ENCODE measurements at places on chromosomes 12 and 14.

GRCh38 chr14:80202888-80203562 lies 8.3 kb downstream of the DIO2 start:
- no peak for DNase-seq

DNA sequence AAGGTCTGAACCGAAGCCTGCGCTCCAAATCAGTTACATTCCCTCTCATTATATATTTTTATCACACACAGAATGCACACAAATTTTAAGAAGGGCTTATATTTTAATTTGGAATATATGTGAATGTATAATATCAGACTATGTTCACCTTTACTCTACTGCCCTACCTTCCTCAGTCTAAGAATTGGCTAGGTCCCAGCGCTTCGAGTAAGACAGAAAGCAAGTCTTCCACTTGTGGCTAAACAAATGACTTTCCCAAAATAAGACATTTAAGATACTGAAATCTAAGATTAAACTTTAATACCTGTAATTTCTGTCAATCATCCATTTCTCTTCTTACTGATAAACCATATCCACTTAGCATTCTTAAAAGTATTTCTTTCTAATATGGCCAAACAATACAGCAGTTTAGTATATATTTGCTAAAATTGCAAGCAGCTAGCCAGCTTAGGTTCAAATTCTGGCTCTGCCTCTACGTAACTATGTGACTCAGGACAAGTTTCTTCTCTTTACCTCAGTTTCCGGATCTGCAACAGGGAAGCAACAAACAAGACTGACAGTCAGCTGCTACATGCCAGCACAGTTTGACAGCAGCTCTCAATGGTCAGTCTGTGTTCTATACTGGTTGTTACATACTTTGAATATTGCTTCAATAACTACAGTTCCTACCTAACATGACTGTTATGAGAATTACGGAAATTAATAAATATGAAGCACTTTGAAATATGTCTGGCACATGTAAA lies 2.0 kb downstream of the INTS13 start:
- no peak for DNase-seq

DNA sequence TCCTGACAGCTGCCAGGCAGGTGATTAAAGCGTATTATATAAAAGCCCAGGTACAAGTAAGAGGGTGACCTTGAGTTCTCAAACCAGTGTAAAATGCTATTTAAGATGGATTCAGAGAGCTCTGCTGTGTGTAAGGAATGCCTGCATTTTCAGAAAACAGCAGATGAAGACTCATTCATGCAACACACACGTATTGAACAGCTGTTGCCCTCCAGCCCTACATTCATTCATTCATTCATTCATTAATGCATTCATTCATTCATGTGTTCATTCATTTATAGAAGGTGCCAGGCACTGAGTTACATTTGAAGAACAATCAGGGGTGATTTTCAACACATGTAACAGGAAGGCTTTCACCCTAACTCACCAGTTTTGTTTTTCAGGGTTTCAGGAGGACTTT lies 27.4 kb upstream of the ELK3 start:
- DNase-seq = no peak

DNA sequence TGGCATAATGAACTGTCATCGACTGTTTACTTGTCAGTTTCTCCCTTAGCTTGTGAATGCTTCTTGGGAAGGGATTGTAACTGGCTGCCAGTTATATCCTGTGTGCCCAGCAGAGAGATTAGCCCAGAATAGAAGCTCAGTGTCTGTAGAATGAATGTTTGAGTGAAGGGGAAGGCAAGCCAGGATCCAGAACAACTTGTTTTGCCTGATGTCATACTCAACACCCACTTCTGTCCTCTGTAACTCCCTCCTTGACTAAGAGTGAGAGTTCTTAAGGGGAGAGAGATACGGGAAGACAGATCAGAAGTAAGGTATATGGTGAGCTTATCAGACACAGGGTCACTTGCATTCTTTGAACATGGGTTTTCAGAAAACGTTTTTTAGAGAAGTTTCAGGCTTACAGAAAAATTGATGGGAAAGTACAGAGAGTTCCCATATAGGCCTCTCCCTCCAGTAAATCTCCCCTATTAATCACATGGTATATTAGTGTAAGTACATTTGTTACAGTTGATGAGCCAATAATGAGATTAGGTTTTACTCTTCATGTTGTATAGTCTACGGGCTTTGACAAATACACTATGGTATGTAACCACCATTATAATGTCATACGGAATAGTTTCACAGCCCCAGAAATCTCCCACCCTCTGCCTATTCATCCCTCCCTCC lies 5.6 kb upstream of the SPPL3 start:
- no peak for DNase-seq

GRCh38 chr12:31895449-31896150 lies 63.6 kb upstream of the RESF1 start:
- no peak for DNase-seq

- no peak for DNase-seq
These were observed 40.6 kb upstream of the RBM19 start for GRCh38 chr12:114006482-114007425.

DNA sequence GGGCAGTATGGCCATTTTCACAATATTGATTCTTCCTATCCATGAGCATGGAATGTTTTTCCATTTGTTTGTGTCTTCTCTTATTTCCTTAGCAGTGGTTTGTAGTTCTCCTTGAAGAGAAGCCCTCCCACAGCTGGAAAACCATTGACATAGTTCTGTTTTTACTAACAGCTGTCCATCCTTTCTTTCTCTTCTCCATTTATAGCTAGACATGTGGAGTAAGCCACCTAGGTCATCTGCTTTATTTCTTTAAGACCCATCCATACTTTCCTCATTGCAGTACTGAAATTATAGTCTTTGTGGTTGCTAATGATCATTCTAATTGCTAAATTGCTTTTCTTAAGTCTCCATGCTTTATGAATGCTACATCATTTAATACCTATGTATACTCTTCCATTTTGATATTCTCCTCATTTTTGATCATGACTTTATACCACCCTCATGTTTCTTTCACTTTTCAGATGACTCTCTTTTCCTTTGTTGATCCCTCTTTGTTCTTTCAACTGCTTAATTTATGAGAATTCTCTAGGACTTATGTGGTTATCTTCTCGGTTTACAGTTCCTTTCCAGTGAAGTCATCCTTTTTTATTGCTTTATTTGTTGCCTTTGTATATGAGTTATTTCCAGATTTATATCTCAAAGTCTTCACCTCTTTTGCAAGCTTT lies 114.2 kb downstream of the PCNX1 start:
- no peak for DNase-seq

GRCh38 chr12:47988073-47989022 lies 15.9 kb downstream of the COL2A1 start:
- DNase-seq = no peak

DNA sequence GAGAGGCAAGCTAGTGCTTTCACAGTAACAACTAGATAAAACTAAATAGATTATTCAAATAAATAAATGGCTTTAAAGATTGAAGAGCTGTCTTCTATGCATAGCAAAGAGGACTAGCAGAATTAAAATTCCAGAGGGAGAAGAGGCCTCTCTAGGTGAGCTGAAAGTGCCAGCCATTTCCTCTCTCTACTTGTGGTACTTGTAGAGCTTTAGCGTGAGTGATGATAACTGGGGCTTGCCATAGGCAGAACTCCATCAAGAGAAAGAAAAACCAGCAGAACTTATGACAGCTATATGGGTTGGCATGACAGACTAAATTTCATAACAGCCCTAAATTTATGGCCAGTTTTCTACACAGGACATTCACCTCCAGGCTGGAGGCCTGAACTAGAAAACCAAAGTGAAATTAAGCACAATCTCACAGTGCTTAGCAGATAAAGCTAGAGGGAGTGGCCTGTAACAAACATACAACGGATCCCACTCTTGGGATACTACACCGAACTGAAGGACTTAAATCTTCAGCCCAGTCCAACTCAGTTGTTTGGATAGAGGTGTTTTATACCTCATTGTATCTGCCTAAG lies 11.0 kb downstream of the SPTLC2 start:
- DNase-seq = no peak

DNA sequence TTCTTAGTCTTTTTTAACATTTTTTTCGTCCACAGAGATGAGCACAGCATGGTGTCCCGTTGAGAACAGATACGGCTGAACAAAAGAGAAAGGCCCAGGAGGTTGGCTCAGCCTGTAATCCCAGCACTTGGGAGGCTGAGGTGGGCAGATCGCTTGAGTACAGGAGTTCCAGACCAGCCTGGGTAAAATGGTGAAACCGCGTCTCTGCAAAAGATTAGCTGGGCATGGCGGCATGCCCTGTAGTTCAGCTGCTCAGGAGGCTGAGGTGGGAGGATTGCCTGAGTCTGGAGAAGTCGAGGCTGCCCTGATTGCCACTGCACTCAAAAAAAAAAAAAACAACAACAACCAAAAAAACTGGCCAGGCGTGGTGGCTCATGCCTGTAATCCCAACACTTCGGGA lies 5.9 kb upstream of the EP400 start:
- no peak for DNase-seq
